SK-N-SH treated with all-trans-retinoic acid at 6 μM for 48 hours (cell line): ENCODE measurements at places on chromosomes 11 and 22.

- no peak for ATAC-seq
These were observed 130.4 kb downstream of the HIPK3 start for GRCh38 chr11:33387581-33387980.

DNA sequence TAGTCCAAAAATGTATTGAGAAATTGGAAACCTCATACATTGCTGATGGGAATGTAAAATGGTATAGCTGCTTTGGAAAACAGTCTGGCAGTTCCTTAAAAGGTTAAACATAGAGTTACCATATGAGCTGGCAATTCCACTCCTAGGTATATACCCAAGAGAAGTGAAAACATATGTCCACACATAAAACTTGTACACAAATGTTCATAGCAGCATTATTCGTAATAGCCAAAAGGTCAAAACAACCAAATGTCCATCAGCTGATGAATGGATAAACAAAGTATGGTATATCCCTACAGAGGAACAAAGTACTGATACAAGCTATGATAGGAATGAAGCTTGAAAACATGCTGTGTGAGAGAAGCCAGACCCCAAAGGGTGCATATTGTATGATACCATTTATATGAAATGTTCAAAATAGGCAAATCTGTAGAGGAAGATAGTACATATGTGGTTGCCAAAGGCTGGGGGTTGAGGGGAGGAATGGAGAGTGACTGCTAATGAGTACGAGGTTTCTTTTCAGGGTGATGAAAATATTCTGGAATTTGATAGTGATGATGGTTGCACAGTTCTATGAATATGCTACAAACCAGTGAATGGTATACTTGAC, 85.8 kb downstream of the ZBTB16 start:
- ATAC-seq: no peak

GRCh38 chr11:116913000-116913399, 75.6 kb upstream of the APOA1 start:
- peak; percentile 59; the same call in 2 of the 3 replicates for ATAC-seq

- no peak for ATAC-seq
These were observed 472.3 kb downstream of the MN1 start for GRCh38 chr22:27329131-27329850.

DNA sequence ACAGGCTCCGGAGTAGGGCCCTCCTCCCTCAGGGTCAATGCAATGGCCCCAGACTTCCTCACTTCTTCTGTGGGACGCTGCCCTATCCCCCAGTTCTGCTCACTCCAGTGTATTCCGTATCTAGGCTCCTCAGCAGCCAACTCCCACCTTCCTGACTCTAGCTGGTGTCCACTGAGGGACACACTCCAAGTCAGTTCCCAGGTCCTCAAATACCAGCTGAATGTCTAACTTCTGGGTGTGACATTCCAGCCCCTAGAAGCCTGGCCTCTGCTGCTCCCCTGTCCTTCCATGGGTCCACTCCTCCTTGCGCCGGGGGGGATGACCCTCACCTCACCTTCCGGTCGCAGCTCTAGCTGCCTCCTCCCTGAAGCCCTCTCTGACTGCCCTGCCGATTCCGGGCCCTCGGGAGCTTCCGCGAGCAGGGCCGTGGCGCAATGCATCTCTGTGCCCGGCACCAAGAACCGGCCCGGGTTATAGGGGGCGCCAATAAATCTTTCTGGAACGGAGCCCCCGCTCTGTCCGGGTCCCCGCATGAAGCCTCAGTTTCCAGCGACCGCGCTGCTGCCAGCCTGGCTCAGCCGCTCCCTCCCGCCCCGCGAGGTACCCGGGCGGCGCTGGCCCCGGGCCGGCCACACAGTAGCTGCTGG, 15.4 kb downstream of the BAD start:
- peak; percentile 8 for ATAC-seq

- no peak for ATAC-seq
These were observed 35.0 kb upstream of the MOB2 start for GRCh38 chr11:1521382-1522080.

DNA sequence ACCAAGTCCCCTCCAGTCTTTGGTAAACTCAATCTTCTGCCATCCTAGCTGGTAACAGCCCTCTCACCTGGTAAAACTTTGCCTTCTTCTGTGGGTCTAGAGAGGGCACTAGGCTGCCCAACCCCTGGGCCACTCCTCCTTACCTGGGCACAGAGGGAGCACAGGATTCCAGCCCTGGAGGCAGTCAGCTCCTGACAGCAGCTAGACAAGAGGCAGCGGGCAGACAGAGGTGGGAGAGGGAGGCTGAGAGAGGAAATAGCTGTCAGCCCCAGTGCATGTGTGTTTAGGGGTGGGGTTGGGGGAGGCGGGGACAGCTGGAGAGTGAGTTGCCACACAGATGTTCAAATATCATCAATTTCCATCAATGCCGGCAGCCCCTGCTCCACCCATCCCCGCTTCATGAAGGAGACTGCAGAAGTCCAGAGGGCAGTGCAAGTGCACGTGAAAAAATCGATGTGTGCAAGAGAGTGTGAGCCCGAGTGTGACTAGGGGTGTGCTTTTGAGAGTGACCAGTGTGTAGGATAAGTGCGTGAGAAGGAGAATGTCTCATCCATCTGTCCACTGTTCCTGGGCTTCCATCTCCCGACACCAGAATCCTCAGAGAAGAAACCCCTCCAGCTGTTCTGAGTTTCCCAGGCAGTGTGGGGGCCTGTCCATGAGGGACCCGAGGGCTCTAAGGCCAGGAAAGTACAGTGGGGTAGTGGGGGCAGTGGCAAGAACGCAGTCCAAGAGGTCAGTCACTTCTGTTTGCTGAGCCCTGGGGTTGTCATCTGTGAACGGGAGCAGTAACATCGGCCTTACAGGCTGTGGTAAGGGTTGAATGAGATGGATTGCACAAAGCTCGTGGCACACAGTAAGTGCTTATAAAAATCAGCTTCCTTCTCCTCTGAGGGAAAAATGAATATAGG, at the start of gene PTGDR2:
TSS of gene PTGDR2 (minus strand) at position 225 of the 908 bp plus-strand sequence. CDS start 2,228 bp downstream, outside the sequence.
- ATAC-seq: no peak

DNA sequence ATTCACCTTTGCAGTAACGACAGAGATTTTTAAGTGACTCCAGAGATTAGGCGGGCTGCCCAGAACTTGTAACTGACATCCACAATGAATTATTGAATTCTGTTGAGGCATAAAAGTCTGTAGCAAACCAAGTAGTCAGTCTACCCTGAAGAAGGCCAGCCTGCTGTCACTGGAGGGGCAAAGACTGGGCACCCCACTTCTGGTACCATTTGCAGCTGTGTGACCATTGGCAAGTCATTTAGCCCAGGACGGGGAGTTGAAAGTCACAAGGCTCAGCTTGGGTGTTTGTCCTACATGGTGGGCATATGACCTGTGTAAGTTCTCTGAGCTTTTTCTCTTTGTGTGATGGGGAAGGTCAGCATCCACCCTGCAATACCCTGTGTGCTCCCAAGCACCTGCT, 119.4 kb downstream of the ARHGAP8 start:
- no peak for ATAC-seq

- ATAC-seq: no peak
These were observed 752.4 kb downstream of the NELL1 start for GRCh38 chr11:21421711-21422329.

DNA sequence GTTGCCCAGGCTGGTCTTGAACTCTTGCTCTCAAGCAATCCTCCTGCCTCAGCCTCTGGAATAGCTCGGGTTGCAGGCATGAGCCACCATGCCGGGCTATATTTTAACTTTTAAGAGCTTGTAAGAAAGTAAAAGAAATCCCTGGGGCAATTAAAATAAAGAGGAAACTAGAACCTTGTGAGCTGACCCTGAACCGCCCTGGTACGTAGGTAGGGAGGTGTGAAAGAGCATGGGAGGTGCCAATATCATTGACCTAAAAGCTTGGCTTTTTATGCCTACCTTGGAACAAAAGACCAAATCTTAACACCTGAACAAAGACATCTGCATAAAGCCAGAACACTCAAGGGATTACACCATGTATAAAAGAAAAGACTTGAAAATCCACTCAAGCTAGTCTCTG, 595.1 kb downstream of the SOX6 start:
- ATAC-seq: no peak

DNA sequence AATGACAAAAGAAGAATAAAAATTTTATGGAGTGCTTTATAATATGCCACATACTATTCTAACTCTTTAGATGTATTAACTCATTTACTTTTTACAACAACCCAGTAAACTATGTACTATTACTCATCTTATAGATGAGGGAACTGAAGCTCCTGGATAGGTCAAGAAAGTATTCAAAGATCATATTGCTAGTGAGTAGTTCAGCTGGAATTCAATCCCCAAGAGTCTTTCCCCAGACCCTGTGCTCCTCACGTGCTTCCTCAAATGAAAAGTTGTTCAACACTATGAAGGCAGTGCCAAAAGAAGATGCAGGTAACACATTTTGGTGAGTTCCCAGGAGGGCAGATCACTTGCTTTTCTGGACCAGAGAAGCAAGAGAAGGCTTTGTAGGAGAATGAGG, 46.8 kb downstream of the BTG4 start:
- ATAC-seq: peak; percentile 71

DNA sequence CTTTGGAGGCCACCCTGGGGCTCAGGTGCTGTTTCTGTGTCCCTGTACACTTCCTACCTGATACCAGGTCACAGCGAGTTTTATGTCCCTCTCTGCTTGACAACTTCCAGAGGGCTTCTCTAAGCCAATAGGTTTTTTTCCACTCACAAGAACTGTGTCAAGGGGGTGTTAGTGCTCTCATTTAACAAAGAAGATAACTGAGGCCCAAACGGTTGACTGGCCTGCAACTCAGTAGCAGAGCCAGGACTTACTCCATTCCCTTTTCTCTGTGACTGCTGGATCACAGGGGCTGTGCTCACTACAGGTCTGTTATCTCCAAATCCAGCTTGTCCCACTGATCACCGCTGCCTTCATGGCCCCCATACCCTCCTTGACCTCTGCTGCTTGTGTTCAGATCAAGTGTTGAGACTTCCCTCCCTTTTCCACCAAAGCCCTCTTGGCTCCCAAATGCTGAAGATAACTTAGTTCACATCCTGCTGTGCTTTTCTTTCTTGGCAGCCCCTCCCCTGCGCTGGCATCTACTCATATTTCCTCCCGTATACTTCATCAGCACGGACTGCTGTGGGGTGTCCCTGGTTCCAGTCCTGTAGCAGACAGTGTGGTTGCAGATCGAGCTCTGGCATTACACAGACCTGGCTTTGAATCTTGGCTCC, 41.3 kb downstream of the POU2F3 start:
- peak; percentile 50 for ATAC-seq

GRCh38 chr22:35959121-35959800, 69.4 kb downstream of the RBFOX2 start:
- ATAC-seq: no peak

DNA sequence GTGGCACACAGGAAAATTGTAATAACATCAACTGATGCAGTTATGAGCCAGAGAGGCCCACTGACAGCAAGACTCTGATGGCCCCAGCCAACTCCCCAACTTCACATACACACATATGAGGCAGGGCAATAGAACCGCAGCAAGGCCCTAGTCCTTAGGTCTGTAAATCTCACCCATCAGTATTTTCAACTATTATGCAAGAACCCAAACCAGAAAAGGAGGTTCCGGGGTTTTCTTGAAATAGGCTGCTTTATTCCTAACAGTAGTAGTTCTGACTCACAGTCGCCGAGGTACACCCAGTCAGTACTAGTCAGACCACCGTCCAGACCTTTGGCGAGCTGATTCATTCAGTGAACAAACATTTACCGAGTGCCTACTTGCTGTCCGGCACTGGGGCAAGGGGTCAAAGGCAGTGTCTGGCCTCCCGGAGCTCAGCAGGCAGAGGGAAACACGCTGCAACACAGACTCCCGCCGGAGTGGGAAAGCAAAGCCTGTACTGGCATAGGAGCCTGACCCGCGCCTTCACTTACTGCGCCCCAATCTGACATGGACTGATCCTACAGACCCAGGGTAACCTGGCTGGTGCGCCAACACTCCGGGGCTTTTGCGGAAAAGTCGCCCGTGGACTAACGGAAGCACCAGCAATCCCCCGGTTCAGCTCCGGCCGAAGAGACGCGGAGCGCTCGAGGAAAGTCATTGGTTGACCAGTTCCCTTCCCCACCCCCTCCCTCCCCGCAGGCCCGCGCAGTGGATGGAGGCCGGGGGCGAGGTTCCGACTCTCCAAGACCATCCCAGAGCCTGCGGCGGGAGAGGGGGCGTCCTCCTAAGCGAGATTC, 1.3 kb downstream of the PLEKHA7 start:
- ATAC-seq: no peak

GRCh38 chr11:86575927-86576326, 96.5 kb downstream of the ME3 start:
- no peak for ATAC-seq

- peak; percentile 77 for ATAC-seq
These were observed 1.4 kb downstream of the BDNF start for GRCh38 chr11:27698872-27699241.

DNA sequence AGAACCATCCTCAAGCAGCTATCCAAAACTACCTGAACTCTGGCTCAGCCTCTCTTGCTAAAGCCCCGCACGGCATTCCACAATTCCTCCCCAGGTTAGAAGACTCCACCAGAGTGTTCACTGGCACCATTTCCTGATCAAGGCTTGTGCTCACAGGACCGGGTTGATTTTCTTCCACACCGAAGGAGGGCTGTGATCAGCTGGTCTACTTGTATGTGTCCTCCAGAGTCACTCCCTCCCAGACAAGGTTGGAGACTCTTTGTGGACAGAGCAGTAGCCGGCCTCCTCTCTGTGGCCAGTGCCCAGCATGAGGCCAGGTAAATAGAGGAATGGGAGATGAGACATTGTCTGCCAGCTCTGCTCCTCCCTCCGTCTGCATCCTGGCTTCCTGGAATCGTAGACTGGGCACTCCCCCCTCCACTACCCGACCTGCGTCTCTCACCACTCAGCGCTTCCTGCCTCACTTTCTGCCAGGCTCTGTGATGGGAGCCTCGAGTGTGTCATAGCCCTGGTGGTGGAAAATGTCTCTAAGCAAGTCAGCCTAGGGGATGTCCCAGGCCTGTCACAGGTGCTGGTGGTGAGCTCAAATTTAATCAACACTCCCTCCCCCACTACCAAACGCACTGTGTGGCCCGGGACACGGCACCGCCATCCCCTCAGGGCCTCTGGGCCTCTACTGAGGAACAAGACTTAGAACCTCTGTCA, 12.5 kb upstream of the TMPRSS6 start:
- ATAC-seq: peak; percentile 82

- no peak for ATAC-seq
These were observed 41.3 kb upstream of the RDX start for GRCh38 chr11:110337570-110338193.

- ATAC-seq: peak; percentile 93
These were observed 104.1 kb downstream of the TBC1D22A start for GRCh38 chr22:46866591-46866990.

GRCh38 chr11:23100726-23101125, 240.5 kb upstream of the CCDC179 start:
- ATAC-seq: peak; percentile 78

GRCh38 chr22:24819911-24820461, 14.0 kb downstream of the SGSM1 start:
- no peak for ATAC-seq

GRCh38 chr11:33569333-33569732, 131.3 kb downstream of the C11orf91 start:
- no peak for ATAC-seq

GRCh38 chr11:74427384-74427886, 29.2 kb upstream of the PGM2L1 start:
- no peak for ATAC-seq

GRCh38 chr22:37965940-37966664, 12.6 kb downstream of the POLR2F start:
- no peak for ATAC-seq

- peak; percentile 49; the same call in 2 of the 3 replicates for ATAC-seq
These were observed 4.4 kb upstream of the CNTF start for GRCh38 chr11:58617976-58618557.

- ATAC-seq: peak; percentile 47
These were observed 4.0 kb upstream of the FTH1 start for GRCh38 chr11:61971248-61972111.
